ENCODE measurements at places on chromosomes 2 and 18.

GRCh38 chr2:112189001-112189556, 50.9 kb downstream of the FBLN7 start:
- DNase-seq, result no peak

DNA sequence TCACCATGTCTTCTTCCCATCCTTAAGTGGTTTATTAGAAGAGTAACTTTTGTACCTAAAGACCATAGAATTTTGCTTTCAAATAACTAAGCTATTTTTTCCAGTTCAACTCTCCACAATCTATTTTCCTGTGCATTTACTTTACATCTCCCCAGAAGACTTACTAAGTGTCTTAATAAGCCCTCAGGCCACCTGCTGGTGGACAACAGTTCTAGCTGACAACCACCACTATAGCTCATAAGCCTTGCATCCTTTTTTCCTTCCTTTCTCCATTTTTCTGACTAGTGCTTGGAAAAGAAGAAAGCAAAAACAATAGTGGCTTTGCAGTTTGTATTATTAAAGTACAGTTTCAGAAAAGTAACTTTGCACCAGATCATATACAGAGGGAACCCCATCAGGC, 149.5 kb upstream of the TMEM200C start:
- no peak for DNase-seq

DNA sequence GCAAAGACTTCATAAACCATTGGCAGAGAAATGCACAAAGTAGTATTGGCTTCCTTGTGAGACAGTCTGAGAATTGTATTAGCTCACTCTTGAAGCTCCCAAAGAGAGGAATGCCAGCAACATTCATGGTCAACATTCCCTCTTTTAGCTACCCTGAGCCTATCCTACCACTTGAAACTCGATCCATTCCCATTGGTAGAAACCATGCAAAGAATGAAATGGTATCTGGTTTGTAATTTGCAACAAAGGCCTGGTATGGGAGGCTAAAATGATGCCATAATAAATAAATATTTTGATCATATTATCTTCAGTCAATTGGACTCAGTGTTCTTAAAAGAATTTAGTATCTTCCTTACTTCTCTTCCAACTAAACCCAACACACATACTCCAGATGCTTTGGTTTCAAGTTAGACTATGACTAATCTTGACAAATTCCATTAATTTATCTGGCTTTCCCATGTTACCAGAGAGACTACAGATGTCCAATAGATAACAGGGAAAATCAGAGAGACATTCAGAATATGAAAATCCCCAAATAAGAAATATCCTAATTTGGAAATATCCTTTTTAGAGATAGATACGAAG, 102.9 kb downstream of the DHRS9 start:
- DNase-seq, result no peak

DNA sequence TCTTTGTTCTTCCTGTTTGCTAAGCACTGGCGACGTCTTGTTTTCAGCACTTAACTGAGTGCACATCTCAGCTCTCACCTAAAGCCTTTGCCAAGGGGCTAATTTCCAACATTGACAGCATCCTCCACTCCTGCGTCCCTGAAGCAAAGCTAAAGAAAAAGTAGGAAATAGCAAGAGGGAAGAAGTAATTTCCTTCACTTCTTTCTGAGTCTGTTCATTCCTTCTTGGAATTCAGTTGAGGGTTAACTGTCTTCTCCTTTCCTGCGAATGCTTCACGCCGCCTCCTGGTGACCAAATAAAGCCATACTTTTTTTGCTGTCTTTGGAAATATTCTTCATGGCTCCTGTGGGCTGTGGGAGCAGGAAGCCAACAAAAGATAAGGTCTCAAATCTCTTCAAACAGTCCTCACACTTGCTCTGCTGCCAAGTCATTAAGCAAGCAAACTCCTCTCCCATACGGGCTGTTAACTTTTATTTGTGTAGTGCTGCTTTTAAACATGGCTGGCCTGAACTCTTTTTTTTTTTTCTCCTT, 100.9 kb downstream of the DPP10 start:
- no peak for DNase-seq

GRCh38 chr2:105737980-105738657, 6.6 kb upstream of the NCK2 start:
- no peak for DNase-seq

DNA sequence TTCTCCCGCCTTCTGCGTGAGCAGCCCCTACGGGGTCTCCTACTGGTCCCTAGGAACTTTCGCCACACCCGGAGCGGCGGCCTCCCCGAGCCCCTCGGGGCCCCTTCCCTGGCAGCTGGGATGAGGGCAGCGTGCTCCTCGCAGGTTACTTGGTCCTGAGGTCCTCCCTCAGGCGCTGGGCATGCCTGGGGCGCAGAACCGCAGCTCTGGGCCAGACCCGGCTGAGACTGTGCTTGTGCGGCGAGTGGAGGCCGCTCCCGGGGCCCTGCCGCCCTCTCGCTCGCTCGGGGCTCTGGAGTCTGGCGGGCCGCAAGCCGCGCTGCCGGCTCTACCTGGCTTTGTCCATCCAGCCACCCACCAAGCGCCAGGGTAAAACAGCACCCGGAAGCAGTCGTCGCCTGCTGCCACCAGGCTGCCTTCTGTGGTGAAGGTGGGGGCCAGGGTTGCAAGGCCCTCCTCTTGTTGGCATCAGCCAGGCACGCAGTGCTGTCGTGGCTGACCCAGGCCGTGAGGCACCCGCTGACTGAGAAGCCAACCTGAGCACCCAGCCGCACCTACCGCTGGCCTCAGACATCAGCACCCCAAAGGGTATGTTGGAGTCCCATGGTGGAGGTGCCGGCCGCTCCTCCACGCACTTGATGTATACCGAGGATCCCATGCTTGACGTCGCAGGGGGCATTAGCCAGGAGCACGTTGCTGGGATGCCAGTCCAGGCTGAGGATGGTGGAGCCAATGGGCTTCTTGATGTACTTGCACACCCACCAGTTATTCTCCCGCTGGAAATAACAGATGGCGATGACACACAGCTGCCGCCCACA, 46.1 kb upstream of the PTH2R start:
- no peak for DNase-seq

- DNase-seq, result no peak
Observed at GRCh38 chr18:38545071-38545470, 979.5 kb upstream of the CELF4 start.

DNA sequence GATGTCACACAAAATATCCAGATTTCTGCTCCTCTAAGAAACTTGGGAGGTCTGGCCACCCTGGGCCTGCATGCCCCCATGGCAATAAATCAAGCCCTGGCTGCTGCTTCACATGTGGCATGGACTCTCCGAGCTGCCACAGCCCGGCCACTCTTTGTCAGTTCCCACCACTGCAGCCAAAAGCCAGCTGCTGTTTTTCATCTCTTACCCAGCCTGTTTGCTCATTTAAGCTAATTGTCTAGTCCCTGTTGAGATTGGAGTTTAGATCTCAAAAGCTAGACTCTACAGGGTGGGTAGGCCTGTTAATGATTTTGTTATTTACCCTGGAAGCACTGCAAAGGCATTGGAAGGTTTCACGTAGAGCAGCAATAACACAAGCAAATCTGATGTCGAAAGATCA, 20.9 kb upstream of the ANXA4 start:
- no peak for DNase-seq

- DNase-seq, result no peak
Observed at GRCh38 chr2:10518470-10519393, 70.6 kb upstream of the ODC1 start.

GRCh38 chr2:174878537-174879147, 114.4 kb upstream of the CHRNA1 start:
- no peak for DNase-seq

- DNase-seq, result no peak
Observed at GRCh38 chr18:4024702-4025101, 430.4 kb downstream of the DLGAP1 start.

DNA sequence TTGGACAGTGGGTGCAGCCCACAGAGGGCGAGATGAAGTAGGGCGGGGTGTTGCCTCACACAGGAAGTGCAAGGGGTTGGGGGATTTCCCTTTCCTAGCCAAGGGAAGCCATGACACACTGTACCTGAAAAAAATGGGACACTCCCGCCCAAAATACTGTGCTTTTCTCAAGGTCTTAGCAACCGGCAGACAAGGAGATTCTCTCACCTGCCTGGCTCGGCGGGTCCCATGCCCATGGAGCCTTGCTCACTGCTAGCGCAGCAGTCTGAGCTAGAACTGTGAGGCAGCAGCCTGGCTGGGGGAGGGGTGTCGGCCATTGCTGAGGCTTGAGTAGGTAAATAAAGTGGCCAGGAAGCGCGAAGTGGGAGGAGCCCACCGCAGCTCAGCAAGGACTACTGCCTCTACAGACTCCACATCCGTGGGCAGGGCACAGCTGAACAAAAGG, 244.7 kb downstream of the NBAS start:
- DNase-seq, result no peak

- DNase-seq, result no peak
Observed at GRCh38 chr18:77134611-77135010, 2.0 kb upstream of the MBP start.

- no peak for DNase-seq
Observed at GRCh38 chr2:131046918-131047652, 46.2 kb downstream of the FAM168B start.

DNA sequence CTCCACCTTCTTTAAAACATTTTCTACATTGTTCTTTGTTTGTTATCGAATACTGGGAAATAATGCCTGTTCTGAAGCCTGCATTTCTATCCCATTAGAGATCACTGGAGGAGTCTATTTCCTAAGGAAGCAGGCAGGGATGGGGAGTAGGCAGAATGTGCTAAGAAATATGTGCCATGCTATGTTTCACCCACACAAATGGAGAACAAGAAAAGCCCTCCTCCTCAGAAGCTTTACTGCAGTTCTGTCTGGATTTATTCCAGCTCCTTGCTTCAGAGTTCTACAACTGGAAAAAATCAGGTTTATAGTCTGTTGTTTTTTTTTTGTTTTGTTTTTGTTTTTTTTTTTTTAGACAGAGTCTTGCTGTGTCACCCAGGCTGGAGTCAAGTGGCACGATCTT, 825.1 kb downstream of the SLC4A3 start:
- DNase-seq, result no peak

- no peak for DNase-seq
Observed at GRCh38 chr18:76958692-76959341, 136.5 kb downstream of the ZNF236 start.

- DNase-seq, result no peak
Observed at GRCh38 chr2:210174086-210174485, 2.9 kb upstream of the KANSL1L start.

DNA sequence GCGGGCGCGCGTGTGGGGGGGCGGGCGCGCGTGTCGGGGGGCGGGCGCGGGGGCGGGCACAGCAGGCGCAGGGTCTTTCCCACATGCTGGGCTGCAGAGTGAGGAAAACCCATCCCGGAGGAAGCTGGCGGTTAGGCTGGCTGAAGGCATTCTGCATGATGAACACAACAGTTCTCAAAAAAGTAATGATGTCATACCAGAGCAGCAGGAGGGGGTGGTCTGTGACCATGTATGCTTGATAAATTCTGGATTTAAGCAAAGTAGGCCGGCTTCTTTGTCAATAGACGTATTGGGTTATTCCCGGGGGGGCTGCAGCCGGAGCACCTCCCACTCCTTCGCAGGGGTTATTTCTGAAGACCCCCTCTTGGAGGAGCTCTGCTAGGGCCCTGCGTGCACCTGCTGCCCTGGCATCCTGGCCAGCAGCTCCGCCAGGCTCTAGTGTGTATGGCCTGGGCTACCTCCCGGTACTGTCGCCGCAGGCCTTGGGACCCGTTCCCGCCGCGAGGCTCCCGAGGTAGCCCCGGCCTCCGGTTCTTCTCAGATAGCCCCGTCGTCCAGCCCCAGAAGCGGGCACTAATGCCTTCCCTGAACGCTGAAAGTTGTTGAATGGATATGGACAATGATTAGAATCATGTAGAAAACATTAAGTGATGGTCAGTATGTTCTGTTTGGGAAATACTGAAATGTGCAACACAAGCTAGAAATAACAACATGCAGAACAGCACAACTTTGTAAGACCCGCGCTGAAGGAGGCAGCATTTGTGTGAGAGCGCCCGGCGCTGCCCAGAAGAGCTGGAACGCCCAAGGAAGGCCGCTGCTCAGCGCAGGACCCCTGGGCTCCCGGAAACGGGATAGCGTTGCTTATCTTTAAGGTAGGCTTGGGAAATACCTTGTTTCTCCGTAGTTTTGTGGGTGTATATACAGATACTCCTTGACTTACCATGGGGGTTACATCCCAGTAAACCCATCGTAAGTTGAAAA, 101.4 kb upstream of the RAB6C start:
- no peak for DNase-seq

GRCh38 chr2:72916743-72917137, 579 bp upstream of the EMX1 start:
- no peak for DNase-seq

GRCh38 chr2:223165423-223166214, 113.6 kb downstream of the KCNE4 start:
- no peak for DNase-seq

DNA sequence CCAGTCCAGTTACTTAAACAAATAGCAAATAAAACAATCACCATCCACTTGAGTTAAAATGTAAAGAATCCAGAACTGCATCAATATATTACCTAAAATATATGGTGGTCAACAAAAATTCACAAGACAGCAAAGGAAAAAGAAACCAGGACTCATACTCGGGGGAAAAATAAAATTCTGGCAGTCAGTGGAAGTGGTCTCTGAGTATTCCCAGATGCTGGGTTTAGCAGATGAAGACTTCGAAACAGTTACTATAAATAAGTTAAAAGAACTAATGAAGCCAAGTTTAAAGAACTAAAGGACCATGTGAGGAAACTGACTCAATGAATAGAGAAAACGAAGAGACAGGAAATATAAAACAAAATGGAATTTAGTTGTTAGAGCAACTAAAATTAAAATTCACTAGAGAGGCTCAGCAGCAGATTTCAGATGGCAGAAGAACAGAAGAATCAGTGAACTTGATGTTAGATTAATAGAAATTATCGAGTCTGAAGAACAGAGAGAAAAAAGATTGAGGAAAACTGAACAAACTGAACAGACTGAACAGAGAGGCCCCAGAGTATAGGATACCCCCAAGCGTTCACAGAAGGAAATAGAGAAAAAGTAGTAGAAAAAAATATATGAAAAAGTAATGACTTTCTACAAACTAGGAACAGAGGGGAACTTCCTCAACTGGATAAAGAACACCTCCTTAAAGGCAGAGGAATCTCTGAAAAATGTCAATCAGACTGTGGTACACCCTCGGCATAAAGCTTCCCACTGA, 27.9 kb downstream of the MGAT4A start:
- no peak for DNase-seq

DNA sequence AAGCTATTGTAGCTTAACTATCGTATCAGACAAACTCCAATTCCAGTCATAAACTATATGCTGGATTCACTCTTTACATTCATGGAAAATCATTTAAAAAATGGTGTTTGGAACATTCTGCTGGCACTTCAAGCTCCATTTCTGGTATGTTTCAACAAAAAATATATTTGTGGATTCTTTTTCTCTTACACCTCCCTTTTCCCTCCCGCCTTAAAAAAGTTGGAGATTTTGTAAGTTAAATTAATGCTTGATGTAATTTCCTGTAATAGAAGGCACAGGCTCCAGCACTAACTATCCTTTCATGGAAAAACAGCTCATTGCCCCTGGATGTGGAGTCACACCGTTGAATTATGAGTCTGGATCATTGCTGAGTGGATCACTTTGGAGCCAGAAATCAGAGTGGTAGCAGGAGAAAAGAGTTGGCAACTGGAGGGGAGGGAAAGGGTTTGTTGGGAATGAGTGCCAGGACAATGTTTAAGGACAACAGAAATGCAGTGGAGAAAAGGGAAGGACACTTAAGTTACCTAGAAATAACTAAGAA, 102.8 kb downstream of the ICOS start:
- no peak for DNase-seq

Measured in stimulated activated CD4-positive, alpha-beta T cell treated with anti-CD3 and anti-CD28 coated beads, TNF-alpha, amount 100 ng/mL, for 48 hours (primary cell).